ENCODE measurements at places on chromosomes 16 and 17. TPM values are rescaled to one million over a fixed set of nuclear protein-coding genes. Genes with fewer than 3 reads are reported as not detected.

The CEMP1 gene
- total RNA-seq, result not detected

The PARD6A gene
- 10.8 TPM for total RNA-seq

The MPRIP gene
- 155 TPM for total RNA-seq

The LGALS9 gene
- 1.6 TPM for total RNA-seq

The ASPHD1 gene
- 87.0 TPM for total RNA-seq

The KRT27 gene
- not detected for total RNA-seq

The DPEP1 gene
- total RNA-seq, result 0.18 TPM

The SLC2A4 gene
- 0.31 TPM for total RNA-seq

The ASPSCR1 gene
- total RNA-seq, result 64.7 TPM

The RNF222 gene
- not detected for total RNA-seq

The SHISA9 gene
- total RNA-seq, result 0.10 TPM

The CNGB1 gene
- not detected for total RNA-seq

The ATP1B2 gene
- total RNA-seq, result 0.08 TPM

The RPH3AL gene
- 2.2 TPM for total RNA-seq

The MMP25 gene
- total RNA-seq, result 0.67 TPM

The BICDL2 gene
- total RNA-seq, result 0.21 TPM

The EPOP gene
- 19.9 TPM for total RNA-seq

The FAM234A gene
- total RNA-seq, result 121 TPM

The TOM1L2 gene
- total RNA-seq, result 45.2 TPM

The KRT28 gene
- total RNA-seq, result not detected

The CMTR2 gene
- 12.5 TPM for total RNA-seq

The EIF3C gene
- total RNA-seq, result 526 TPM

The RAB11FIP4 gene
- total RNA-seq, result 10.8 TPM

The KNOP1 gene
- 70.1 TPM for total RNA-seq

The TPSG1 gene
- total RNA-seq, result 4.6 TPM

The KRT14 gene
- total RNA-seq, result not detected

The FOXF1 gene
- 0.10 TPM for total RNA-seq

The MTHFSD gene
- 16.5 TPM for total RNA-seq

The PABPN1L gene
- not detected for total RNA-seq

The PDILT gene
- total RNA-seq, result not detected

The PLXDC1 gene
- total RNA-seq, result not detected

The CFAP20 gene
- 25.9 TPM for total RNA-seq

The RBL2 gene
- 28.9 TPM for total RNA-seq

The COX6A2 gene
- total RNA-seq, result not detected

The KRTAP2-2 gene
- total RNA-seq, result not detected

The WNT3 gene
- 3.4 TPM for total RNA-seq

The MT1G gene
- total RNA-seq, result 2.2 TPM

The CA7 gene
- not detected for total RNA-seq

The GAN gene
- 9.1 TPM for total RNA-seq

Data from Panc1 (cell line).